ENCODE measurements at places on chromosomes 3 and 15. TPM values are rescaled to one million over a fixed set of nuclear protein-coding genes. Genes with fewer than 3 reads are reported as not detected.
A peak's percentile ranks its signal among the peaks of the same experiment; 100 is the strongest.

GRCh38 chr3:85254738-85255137 is 295.9 kb downstream of the CADM2 start:
- H3K4me3 ChIP-seq = no peak overlapping the region
- DNase-seq = no peak
- H3K27ac ChIP-seq = no peak overlapping the region
- H3K36me3 ChIP-seq = no peaks in the 10 kb centered on the region
- no peaks in the 10 kb centered on the region for H3K4me1 ChIP-seq

DNA sequence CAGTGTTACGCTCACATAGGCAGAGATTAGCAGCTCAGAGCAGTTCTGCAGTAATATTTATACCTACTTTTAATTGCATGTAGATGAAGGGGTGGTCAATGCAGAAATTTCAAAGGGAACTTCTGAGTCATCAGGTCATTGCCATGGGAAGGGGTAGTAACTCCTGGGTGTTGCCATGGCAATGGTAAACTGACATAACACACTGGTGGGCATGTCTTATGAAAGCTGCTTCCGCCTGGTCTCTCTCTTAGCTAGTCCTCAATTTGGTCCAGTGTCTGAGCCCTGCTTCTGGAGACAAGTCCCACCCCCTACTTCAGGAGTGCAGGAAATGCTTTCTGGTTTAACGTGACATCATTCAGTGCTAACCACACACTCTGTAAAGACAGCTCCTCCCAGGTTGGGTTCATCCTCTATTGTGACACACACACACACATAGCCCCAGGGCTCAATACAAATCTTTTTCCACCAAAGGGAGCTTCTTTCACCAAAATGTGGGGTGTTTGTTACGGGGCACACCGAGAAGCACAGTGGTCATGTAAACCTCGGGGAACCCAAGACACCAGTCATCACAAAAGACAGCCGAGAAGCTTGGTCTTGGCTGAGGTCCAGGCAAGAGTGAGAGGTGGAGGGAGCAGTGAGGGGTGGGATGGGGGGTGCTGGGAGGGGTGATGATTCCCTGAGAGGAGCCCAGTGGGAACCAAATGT is 74.5 kb downstream of the TLE3 start:
- H3K36me3 ChIP-seq = no peaks in the 10 kb centered on the region
- no peaks in the 10 kb centered on the region for H3K27me3 ChIP-seq
- peaks cover 26% of the 10 kb centered on the region for H3K4me1 ChIP-seq
- peak overlapping the region; percentile 88 for H3K27ac ChIP-seq
- DNase-seq = peak; percentile 97
- peak overlapping the region; percentile 4 for H3K4me3 ChIP-seq

GRCh38 chr15:26095710-26096330 is 232.7 kb upstream of the ATP10A start:
- H3K36me3 ChIP-seq = no peaks in the 10 kb centered on the region
- no peaks in the 10 kb centered on the region for H3K27me3 ChIP-seq

DNA sequence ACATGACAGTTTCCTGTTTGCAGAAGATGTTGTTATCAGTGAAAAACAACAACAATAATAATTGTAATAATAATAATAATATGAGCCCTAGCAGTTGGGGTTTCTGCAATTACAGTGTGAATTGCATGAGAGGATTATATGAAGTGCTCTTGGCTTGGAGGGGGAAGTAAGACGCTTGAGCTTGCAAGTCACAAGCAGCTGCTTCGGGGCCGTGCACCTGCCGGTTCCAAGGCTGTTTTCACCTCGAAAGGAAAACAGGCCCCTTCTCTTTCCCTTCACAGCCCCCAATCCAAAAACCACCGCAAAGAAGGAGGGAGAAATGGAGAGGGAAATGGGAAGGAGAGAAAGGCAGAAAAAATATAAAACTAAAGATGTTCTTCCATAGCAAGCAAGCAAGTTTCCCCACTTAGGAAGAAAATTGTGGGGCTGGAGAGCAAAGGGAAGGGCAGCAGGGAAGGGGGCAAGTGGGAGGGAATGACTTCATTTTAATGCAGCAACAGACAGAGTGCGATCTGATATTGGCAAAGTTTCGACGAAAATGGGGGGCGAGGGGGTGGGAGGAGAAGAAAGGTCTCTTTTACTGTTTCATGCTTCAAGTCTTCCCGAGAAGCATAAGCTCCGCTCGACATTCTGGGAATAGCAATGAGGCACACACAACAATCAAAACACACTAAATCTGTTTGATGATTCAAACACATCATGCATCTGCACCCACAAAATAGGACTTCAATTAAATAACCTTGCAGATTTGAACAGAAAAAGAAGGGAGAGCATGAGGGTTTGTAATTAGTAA is 284.2 kb upstream of the ATP11B start:
- DNase-seq = no peak
- H3K36me3 ChIP-seq = no peaks in the 10 kb centered on the region
- H3K4me3 ChIP-seq = no peak overlapping the region
- H3K4me1 ChIP-seq = no peaks in the 10 kb centered on the region
- H3K27ac ChIP-seq = no peak overlapping the region

DNA sequence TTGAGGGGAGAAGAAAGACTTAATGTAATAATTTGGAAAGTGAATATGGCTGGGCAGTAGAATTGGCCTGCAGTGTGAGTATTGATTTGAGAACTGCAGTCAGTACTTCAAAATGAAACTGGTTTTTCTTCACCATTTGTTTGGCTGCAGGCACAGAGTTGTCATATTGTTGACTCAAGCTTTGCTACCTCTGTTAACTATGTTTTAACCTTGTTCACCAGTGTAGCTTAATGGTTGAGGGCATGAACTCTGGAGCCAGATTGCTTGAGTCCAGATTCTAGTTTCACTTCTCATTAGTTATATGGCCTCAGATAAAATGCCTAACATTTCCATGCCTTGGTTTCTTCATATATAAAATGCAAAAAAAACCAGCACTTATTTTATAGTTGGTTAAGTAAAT is 64.1 kb downstream of the CFAP44 start:
- no peaks in the 10 kb centered on the region for H3K4me1 ChIP-seq
- H3K27ac ChIP-seq = no peak overlapping the region
- no peaks in the 10 kb centered on the region for H3K36me3 ChIP-seq
- H3K4me3 ChIP-seq = no peak overlapping the region
- no peaks in the 10 kb centered on the region for H3K27me3 ChIP-seq

GRCh38 chr3:50211930-50212329 is 6.9 kb downstream of the SLC38A3 start:
- peak; percentile 79 for DNase-seq
- H3K36me3 ChIP-seq = no peaks in the 10 kb centered on the region
- H3K27ac ChIP-seq = no peak overlapping the region
- H3K4me1 ChIP-seq = peaks cover 7% of the 10 kb centered on the region
- H3K4me3 ChIP-seq = no peak overlapping the region
- no peaks in the 10 kb centered on the region for H3K27me3 ChIP-seq

DNA sequence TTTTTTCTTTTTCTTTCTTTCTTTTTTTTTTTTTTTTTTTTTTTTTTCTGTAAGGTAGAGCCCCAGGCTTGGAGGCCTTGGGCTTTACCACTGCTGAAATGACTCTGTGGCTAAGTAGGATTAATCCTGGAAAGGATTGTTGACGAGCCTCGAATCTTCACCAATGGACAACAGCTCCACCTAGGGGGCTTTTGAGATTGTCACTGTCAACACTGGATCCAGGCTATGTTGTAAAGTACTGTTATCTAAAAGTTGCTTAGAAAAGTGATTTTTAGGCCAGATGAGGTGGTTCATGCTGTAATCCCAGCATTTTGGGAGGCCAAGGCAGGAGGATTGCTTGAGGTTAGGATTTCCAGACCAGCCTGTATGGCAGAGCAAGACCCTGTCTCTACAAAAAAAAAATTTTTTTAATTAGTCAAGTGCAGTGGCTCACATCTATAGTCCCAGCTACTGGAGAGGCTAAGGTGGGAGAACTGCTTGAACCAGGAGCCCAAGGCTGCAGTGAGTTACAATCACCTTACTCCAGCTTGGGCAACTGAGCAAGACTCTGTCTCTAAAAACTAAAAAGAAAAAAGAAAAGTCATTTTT is 41.6 kb downstream of the KLHL18 start:
- peaks cover 8% of the 10 kb centered on the region for H3K36me3 ChIP-seq
- peaks cover 9% of the 10 kb centered on the region for H3K4me1 ChIP-seq
- peak overlapping the region; percentile 32 for H3K27ac ChIP-seq
- no peak overlapping the region for H3K4me3 ChIP-seq

GRCh38 chr3:126111126-126111551 is 27.2 kb upstream of the SLC41A3 start:
- no peak overlapping the region for H3K4me3 ChIP-seq
- no peaks in the 10 kb centered on the region for H3K4me1 ChIP-seq
- DNase-seq = no peak
- H3K27me3 ChIP-seq = no peaks in the 10 kb centered on the region
- no peaks in the 10 kb centered on the region for H3K36me3 ChIP-seq

- H3K27me3 ChIP-seq = no peaks in the 10 kb centered on the region
- H3K4me1 ChIP-seq = peaks cover 4% of the 10 kb centered on the region
- no peaks in the 10 kb centered on the region for H3K36me3 ChIP-seq
- H3K27ac ChIP-seq = peak overlapping the region; percentile 32
- DNase-seq = peak; percentile 92
- peak overlapping the region; percentile 71 for H3K4me3 ChIP-seq
These were observed 99.3 kb downstream of the BDH1 start for GRCh38 chr3:197456261-197457091.

GRCh38 chr3:9408546-9408945 is 11.1 kb downstream of the SETD5 start:
- DNase-seq = no peak
- no peaks in the 10 kb centered on the region for H3K36me3 ChIP-seq
- no peaks in the 10 kb centered on the region for H3K27me3 ChIP-seq
- H3K4me1 ChIP-seq = peaks cover 32% of the 10 kb centered on the region

GRCh38 chr3:72210261-72210660 is 425.3 kb upstream of the PROK2 start:
- H3K4me3 ChIP-seq = no peak overlapping the region
- H3K27me3 ChIP-seq = peaks cover 5% of the 10 kb centered on the region
- no peak overlapping the region for H3K27ac ChIP-seq
- H3K36me3 ChIP-seq = no peaks in the 10 kb centered on the region

DNA sequence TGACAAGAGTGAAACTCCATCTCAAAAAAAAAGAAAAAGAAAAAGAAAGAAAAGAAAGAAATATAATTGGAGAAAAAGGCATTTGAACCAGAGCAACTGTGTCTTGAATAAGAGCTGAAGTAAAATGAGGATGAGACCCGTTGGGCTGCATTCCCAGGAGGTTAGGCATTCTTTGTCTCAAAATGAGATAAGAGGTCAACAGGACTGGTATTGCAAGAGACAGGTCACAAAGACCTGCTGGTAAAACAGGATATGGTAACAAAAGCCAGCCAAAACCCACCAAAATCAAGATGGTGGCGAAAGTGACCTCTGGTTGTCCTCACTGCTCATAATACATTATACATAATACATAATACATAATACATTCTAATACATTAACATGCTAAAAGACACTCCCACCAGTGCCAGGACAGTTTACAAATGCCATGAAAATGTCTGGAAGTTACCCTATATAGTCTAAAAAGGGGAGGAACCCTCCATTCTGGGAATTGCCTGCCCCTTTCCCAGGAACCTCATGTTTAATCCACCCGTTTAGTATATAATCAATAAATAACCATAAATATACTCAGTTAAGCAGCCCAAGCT is 8.6 kb upstream of the TIPIN start:
- no peaks in the 10 kb centered on the region for H3K36me3 ChIP-seq
- no peak for DNase-seq
- H3K27me3 ChIP-seq = no peaks in the 10 kb centered on the region
- H3K27ac ChIP-seq = no peak overlapping the region
- no peaks in the 10 kb centered on the region for H3K4me1 ChIP-seq

- H3K27ac ChIP-seq = no peak overlapping the region
- no peaks in the 10 kb centered on the region for H3K36me3 ChIP-seq
- no peaks in the 10 kb centered on the region for H3K27me3 ChIP-seq
- peaks cover 4% of the 10 kb centered on the region for H3K4me1 ChIP-seq
- H3K4me3 ChIP-seq = no peak overlapping the region
These were observed 194.1 kb downstream of the TPRG1 start for GRCh38 chr3:189365609-189366564.

DNA sequence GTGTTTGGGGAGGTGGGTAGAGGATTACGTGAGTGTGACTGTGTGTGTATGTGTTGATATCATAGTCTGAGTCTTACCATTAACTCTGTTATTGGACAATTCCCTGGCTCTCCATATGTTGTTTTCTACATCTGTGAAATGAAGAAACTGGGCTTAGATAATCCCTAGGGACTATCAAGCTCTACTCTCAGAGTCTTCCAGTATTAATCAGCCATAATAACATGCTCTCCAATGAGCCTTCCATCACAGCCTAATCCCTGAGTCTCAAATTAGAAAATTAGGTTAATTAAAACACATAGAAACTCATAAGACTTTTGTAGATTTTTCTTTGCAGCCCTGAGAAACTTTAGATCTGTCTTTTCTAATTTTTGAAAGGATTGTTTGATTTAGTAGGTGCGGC is 404.2 kb upstream of the RARB start:
- H3K36me3 ChIP-seq = no peaks in the 10 kb centered on the region
- no peaks in the 10 kb centered on the region for H3K27me3 ChIP-seq
- H3K4me1 ChIP-seq = no peaks in the 10 kb centered on the region
- DNase-seq = no peak

DNA sequence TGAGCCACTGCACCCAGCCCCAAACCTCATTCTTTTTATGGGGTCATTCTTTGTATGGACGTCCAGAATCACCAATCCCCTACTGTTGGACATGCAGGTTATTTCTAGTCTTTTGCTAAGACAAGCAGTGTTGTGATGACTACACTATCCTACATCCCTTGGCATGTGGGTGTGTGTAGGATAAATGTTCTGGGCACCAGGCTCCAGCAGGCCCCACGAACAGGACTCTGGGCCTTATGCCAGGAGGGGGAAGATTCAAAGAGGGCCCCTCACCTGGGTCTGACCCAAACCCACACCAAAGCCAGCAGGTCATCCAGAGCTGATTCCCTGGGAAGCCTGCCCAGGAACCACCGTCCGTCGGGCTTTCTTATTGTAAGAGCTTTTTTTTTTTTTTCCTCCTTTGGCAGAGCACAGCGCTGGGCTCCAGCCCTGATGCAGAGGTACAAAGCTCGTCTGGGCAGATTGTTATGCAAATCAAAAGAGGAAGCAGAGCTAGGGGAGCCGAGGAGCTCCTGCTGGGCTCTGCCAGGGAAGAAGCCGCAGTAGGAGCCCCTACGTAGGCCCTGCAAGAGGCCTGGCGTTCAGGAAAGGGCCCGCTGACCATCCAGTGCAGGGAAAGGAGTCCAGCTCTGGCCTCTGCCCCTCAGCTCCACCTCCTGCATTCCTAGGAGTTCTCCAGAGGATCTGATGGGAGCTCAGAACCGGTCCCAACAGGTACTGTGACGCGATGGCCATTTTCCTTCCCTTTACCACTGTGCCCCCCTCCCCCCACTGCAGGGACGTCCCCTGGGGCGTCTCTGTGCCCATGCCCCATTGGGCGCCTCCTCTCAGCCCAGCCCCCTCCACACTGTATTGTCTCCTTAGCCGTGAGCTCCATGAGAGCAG is 29.0 kb upstream of the FURIN start:
- H3K4me1 ChIP-seq = peaks cover 4% of the 10 kb centered on the region
- no peak overlapping the region for H3K4me3 ChIP-seq
- no peak for DNase-seq
- H3K36me3 ChIP-seq = no peaks in the 10 kb centered on the region

GRCh38 chr15:71592203-71592602 is 218.2 kb upstream of the NR2E3 start:
- peaks cover 21% of the 10 kb centered on the region for H3K4me1 ChIP-seq
- no peak overlapping the region for H3K4me3 ChIP-seq
- no peaks in the 10 kb centered on the region for H3K36me3 ChIP-seq
- no peak for DNase-seq

- H3K27me3 ChIP-seq = no peaks in the 10 kb centered on the region
- no peak for DNase-seq
- H3K36me3 ChIP-seq = no peaks in the 10 kb centered on the region
- H3K4me3 ChIP-seq = no peak overlapping the region
- H3K4me1 ChIP-seq = peaks cover 29% of the 10 kb centered on the region
- no peak overlapping the region for H3K27ac ChIP-seq
These were observed 103.4 kb downstream of the IGF1R start for GRCh38 chr15:98751767-98752166.

The TNFSF10 gene
- total RNA-seq = not detected

The GOLGA8T gene
- not detected for total RNA-seq

The NAALADL2 gene
- total RNA-seq = 81.0 TPM

The NR1I2 gene
- not detected for total RNA-seq

The TNFAIP8L3 gene
- total RNA-seq = 6.8 TPM

The P4HTM gene
- 53.6 TPM for total RNA-seq

Data from GM23248 (cell line).